Ascending aorta (tissue), 2 donors: ENCODE measurements at places on chromosomes 5 and 9.

GRCh38 chr5:120415985-120416384, 48.1 kb upstream of the PRR16 start:
- DNase-seq: no peak

GRCh38 chr9:70169222-70169621, 89.6 kb upstream of the SMC5 start:
- no peak for DNase-seq

DNA sequence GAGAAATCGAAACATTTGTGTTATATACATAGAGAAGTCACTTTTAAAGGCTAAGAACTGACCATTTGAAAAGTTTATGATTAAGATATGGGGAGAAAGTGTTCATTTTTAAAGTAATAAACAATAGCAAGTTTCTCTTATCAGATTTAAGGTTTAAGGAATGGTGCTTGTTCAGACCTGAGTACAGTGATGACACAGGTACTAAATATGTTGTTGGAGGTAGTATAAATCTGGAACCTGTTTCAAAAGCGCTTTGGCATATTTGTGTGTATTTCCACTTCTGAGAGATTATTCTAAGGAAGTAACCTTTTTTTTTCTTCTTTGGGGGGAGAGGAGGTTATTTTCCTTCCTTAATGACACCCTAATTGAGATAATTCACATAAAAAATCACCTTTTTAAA, 18.4 kb downstream of the CDC42SE2 start:
- no peak for DNase-seq

DNA sequence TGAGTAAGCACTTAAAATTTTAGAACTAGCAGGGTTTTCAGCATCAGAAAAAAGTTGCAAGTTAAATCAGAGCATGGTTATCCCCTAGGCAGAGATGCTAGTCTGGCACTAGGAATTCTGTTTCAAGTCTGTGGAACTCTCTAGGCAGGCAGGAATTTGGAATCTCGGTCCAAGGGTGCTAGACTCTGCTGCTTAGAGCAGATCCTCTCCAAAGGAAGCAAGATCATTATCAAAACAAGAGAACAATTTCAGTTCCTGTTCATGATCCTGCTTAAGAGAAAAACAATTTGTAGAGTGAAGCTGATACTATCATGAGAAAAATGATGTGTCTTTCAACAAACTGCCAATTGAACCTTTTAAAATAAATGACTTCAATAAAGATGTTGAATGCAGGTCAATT, 420.7 kb downstream of the KIF4B start:
- DNase-seq: no peak

DNA sequence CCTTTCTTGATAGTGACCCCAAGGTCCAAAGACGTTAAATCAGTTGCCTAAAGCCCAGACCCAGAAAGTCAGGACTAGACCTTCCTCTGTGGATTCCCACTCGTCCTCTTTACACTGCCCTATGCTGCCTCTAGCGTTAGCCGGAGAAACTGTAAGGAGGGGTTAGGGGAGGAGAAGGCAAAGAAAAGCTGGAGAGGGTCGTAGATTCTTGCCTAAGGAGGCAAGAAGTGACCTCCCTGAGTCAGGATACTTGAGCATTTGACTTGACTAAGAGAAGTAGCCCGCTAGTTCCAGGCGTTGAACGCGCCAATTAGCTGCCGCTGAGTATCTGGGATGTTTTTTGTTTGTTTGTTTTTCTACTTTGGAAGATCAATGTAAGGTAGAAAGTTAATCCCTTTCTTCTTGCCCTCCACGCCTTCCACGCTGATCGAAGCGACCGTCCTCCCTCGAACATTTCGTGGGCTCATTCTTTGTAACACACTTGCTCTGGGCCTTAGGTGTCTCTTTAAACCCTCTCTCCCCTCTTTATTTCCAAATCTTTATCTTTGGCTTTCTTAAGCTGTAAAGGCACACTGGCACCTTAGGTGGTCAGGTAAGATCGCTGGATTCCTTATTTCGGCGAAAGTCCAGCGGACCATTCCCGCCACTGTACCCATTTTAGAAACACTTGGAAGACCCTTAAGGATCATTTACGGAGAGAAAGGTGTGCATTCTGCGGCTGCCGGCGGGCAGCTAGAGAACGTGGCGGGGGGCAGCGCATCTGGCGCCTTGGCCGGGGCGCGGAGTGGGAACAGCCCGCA, 5.1 kb upstream of the RGMB start:
- DNase-seq: no peak

DNA sequence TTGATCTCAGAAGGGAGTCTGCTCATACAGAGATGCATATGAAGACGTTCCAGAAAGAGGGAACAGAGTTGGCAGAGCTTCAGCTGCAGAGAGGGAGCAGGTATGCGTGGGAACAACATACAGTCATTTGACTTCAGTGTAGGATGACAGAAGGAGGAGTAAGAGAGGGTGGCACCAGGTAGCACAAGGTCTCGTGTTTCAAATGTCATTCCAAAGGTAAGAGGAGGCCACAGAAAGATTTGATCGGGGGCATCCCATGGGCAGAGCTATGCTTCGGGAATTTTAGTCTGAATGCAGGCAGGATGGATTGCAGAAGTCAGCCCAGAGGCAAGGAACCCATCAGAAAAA, 367.1 kb downstream of the CDK5RAP2 start:
- DNase-seq: no peak

- no peak for DNase-seq
Measured at GRCh38 chr5:81359108-81359507, 34.8 kb downstream of the ACOT12 start.

GRCh38 chr5:96353220-96353619, 79.8 kb downstream of the PCSK1 start:
- DNase-seq: no peak

- no peak for DNase-seq
Measured at GRCh38 chr5:68821056-68821455, 272.8 kb upstream of the SLC30A5 start.

DNA sequence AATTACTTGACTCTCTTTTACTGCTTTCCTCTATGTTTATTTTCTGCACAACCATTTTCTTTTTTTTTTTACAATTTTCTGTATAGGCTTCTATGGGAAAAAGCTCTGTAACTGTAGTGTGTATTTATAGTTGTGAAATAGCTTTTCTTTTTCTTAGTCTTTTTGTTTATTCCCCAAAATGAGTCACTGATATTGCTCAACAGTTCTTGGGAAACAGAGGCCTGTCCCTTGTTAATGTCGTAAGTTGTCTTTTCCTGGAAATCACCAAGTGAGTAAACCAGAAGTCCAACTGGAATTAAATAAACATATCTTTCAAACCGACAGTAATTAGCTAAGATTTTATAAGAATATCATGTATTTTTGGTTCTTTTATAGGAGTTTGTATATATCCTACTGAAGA, 325.1 kb upstream of the PRR16 start:
- no peak for DNase-seq

DNA sequence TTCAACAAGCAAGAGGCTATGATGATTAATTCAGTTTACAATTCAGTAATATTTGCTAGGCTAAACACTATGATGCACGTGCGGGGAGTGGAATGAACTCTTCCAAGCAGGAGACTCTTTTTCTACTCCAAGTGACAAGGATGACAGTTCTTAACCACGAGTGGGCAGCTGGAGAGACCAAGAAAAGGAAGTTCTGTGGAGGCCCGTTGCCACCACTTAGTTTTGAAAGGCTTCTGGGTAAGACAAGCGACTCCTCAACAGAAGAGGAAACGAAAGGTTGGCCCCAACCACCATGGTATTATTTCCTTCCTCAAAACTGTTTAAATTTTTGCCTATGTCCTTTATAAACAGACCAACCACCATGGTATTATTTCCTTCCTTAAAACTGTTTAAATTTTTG, 2.8 kb downstream of the DCAF12 start:
- DNase-seq: no peak

DNA sequence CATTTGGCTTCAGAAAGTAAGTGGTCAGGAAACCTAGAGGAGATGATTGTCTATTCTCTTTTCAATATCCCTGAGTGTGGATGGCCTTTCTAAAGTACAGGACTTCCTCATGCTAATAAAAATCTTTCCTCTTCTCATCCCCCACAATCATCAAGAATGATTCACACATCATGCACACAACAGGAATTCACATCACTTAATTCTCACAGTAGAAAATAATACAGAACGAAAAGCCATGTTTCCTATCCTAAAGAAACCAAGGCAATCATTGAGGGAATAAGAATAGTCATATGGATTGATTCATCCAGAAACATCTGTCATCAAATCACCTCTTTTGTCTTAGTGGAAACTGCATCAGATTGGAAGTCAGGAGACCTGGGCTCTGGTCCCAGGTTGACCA, 203.1 kb upstream of the PIK3R1 start:
- DNase-seq: no peak

- no peak for DNase-seq
Measured at GRCh38 chr5:179185941-179186411, 125.8 kb downstream of the ZNF354C start.

- DNase-seq: no peak
Measured at GRCh38 chr5:150521522-150521817, 13.5 kb downstream of the NDST1 start.

DNA sequence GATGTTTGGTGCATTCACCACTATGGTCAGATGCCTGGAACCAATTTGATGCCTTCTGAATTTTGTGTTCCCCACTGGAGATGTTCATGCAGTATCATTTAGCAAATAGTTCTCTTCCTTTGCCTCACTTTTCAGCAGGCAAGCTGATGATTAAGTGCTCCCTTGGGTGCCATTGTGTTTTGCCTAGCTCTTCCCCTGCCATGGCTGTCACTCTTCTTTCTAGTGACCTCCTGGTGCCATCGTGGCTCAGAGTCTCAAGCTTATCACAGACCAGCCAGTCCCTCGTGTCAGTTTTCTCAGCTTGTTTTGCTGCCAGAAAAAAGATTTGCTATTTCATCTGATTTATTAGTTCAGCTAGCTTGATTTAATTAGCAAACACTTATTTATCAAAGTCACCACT, 41.3 kb downstream of the IL31RA start:
- DNase-seq: no peak

DNA sequence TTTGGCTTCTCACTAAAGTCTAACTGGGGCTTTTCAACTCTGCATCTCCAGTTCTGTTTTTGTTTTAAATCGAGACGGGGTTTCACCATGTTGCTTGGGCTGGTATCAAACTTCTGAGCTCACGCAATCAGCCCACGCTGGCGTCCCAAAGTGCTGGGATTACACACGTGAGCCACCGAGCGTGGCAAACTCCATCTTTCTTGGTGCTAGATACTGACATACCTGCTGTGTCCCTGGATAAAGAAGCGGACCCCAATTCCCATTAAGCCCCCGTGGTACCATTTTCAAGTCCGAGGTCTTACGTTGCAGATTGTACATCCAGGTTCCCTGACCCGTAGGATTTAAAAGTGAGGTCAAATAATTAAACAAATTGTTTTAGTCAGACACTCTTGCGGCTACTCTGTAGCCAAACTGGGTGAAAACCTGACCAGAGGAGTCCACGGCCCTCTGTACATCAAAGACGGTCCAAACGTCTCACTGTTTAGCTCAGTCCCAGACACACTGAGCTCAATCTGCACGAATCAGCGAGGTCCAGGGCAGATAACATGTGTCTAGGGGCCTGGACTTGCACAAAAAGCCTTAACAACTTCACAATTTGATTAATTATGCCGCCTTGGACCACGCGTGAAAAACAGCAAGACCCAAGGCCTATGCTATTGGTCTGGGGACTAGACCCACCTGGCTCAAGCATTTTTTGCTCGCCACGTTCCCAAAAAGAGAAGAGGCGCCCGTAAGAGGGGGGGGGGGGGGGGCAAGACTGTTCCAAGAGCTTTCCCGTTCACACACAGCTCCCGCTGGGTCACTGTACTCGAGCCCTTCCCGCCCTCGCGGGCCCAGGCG, 727 bp upstream of the DNAJA1 start:
- DNase-seq: no peak

DNA sequence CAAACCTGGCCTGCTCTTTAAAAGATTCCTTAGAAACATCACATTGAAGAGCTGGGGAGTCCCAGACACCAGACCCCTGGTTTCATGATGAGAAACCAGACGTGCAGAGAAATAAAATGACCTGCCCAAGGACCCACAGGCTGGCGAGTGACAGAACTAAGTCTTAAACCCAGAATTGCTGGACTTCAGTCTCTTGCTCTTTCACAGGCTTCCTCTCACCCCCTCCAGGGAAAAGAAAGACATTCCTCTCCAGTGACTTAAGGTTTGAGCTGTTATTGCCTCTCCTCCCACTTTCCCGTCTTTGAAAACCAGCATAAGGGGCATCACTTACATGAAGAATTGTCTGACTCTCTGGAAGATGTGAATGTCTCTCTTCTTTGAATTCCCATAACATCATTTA, 535.2 kb downstream of the IRX1 start:
- DNase-seq: no peak

GRCh38 chr9:115275753-115276152, 157.8 kb upstream of the TNC start:
- DNase-seq: no peak

- peak; percentile 37 for DNase-seq
Measured at GRCh38 chr5:1406681-1407640, 38.3 kb downstream of the SLC6A3 start.

- peak; percentile 92 for DNase-seq
Measured at GRCh38 chr9:127897193-127897692, 2.2 kb downstream of the ST6GALNAC6 start.

GRCh38 chr5:57955511-57955910, 472.9 kb upstream of the ACTBL2 start:
- no peak for DNase-seq

- no peak for DNase-seq
Measured at GRCh38 chr5:113201715-113202114, 225.1 kb downstream of the DCP2 start.

- DNase-seq: no peak
Measured at GRCh38 chr9:126859111-126859510, 1.3 kb upstream of the ZBTB34 start.

- no peak for DNase-seq
Measured at GRCh38 chr9:97617939-97618416, 15.2 kb downstream of the TSTD2 start.

DNA sequence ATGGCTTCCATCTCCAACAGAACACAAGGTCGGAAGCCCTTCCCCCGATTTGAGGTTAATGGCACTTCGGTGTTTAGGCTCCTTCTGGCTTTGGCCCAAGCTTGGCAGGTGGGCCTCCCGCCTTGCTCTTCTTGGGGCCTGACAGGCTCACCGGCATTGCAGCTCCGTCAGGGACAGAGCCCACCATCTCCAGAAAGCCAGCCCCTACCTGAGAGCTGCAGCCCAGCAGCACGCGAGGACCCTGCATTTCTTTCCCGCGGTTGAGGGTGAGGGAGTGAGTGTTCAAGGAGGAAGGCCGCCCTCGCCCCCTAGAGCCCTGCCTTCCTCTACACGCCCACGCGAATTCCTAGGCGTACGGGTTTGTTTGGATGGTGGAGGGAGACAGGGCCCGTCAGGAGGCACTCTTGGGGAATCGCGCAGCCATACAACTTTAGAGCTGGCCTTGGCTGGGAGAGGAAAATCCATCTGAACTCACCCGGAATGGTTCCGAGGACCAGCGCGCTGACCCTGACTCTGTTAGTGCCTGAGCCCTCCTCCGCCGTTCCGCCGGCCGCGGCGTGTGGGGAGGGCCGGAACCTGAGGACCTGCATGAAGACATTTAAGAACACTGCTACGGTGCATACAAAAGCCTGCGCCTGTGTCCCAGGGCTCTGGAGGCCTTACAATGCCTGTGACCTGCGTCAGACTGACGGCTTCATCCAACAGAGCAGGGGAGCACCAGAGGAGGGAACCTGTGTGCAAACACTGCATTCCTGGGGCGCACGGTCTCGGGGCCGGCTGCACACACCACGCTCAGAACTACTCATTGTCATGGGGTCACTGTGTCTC, 73.8 kb downstream of the MRPL36 start:
- no peak for DNase-seq

GRCh38 chr9:22512495-22512894, 65.9 kb downstream of the DMRTA1 start:
- DNase-seq: no peak
